ENCODE measurements at places on chromosomes 2 and 18.
A peak's percentile ranks its signal among the peaks of the same experiment; 100 is the strongest.

- DNase-seq: no peak
Observed at GRCh38 chr2:70959271-70959761, 19.1 kb upstream of the ANKRD53 start.

DNA sequence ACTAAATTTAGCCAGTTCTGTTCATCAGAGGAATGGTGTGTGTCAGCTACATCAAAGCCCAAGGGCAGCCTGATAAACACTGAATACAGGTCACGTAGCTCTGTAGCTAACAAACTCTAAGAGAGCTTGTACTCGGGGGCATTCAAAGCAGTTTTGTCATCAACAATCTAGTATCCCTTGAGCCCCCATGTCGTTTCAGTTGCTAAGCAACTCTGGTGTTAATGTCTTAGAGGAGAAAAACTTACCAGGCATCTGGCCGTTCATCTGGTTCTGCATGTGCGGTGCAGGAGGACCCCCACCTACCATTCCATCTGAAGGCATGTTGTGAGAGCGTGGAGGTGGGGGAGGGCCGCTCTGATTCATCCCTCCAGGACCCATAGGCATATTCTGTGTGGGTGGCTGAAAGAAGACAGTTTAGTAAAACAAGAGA lies 33.1 kb downstream of the SS18 start:
- no peak for DNase-seq

GRCh38 chr2:217795067-217795466 lies 207.7 kb downstream of the TNS1 start:
- no peak for DNase-seq

GRCh38 chr2:207939342-207940108 lies 85.8 kb downstream of the PLEKHM3 start:
- DNase-seq: no peak

- no peak for DNase-seq
Observed at GRCh38 chr2:26704441-26704977, 12.0 kb downstream of the KCNK3 start.

DNA sequence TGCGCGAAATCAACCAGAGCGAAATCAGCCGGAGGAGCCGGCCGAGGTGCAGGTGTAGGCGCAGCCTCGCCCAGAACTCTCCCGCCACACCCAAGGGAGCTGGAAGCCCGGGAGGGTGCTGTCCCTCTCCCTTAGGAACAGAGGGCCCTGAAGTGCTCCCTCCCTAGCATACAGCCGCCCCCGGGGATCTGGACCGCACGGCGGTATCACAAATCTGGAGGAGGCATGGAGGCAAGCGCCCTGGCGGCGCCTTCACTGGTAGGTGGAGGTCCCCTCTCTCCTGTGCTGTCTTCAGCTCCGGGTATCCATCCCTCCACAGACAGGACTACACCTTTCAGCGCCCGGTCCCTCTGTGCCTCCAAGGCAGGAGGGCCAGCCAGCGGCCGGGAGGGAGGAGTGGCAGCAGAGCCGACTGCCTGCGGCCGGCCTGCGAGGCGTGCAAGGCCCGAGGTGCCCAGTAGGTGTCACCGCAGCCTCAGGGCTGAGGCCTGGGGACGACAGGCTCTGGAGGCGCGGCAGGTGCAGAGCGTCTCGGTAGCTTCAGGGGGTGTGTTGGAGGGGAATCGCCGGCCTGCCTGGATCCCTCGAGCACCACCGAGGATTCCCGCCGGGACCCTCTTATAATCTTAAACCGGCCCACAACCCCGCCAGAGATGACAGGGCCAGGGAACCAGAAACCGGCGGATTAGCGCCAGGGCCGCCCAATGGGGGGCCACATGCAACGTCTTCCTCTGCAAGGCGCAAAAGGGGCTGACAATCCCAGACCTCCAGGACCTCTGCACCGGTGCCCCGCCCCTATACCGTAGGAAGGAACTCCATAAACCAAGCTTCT lies 2.8 kb downstream of the IHH start:
- peak; percentile 94 for DNase-seq

- DNase-seq: no peak
Observed at GRCh38 chr2:2232167-2232566, 98.9 kb downstream of the MYT1L start.

GRCh38 chr18:46821856-46822711 lies 65.2 kb upstream of the ST8SIA5 start:
- no peak for DNase-seq

DNA sequence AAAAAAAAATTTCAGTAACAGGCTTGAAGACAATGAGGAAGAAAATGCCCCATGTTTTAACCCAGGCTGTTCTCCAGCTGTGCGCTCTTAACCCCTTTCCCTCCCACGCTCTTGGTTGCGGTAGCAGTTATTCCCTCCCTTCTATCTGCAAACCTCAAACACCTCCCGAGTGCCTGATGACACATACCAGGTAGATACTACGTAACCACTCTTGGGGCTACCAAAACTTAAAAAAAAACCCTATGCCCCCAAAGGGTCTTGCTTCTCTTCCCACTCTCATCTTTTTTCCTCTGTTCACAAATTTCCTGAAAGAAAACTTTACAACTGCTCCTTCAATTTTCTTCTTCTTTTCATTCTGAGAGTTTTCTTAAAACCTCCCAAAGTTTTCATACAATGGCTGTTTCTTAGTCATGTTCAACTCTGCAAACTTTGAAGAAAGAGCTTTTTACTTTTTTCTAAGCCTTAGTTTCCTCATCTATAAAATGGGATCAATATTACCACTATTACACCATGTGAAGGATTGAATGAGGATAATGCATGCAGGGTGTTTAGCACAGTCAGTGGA lies 4.9 kb upstream of the DRC1 start:
- no peak for DNase-seq

DNA sequence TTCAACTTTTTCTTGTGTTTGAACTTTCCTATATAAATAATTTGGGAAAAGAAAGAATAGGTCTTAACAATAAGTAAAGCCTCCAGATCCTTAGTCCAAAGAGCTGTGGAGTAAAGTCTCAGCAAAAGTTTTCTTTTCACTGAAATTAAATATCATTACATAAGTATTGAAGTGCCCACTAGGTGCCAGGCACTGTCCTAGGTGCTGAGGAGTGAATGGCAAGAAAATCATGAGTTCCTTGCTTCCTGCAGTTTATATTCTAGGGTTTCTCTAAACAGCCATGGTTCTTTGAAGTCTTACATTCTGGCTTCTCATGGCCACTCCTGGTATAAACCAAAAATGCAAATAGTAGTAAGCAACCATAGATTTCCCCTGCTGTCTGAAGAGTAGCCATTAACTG lies 59.7 kb downstream of the SPP2 start:
- DNase-seq: no peak

DNA sequence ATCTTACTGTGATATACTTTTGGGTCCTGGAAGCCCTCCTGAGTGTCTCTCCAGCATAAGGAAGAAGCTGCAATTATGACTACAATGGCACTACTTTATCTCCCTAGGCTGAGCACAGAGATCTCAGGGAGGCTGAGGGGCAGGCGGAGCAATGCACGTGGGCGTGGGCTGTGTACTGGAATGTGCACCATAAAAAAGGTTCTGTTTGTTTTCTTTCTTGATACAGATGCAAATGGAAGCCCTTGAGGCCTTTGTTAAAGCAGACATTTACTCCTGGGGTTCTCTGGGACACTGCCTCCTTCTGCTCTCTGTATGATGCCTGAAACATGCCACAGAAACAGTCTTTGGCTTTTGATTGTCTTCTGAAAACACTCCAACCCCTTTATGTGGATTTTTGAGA lies 79.1 kb upstream of the DLX2 start:
- no peak for DNase-seq

DNA sequence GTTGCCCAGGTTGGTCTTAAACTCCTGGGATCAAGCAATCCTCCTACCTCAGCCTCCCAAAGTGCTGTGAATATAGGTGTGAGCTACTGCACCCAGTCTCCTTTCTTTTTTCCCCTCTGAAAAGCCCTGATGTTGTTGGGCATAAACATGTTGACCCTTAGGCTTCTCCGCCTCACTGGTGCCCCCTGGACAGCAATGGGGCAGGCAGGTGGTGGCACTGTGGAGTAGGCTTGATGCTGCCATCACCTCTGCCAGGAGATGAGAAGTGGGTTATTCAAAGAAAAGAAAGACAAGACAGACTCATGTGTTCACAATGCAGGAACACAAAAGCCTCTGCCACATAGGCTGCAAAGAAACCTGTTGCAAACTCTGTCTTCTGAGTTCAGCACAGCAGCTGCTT lies 169.9 kb downstream of the EN1 start:
- DNase-seq: no peak

DNA sequence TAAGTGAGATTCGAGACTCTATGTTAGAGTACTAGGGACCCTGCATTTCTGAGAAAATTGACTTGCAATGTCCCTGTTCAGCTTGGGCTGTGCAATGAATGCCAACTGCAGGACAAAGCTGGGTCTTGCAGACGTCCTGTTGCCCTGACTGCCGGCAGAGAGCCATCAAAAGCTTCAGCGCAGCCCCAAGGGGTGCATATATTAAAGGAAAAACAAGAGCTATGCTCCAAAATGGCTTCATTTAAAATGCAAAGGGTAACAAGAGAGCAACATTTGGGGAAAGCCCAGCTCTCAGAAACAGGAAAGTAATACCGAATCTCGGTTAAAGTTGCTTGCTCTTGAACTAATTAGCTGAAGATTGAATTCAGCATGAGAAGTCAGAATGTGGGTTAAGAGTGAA lies 110.9 kb upstream of the PNPT1 start:
- DNase-seq: no peak

DNA sequence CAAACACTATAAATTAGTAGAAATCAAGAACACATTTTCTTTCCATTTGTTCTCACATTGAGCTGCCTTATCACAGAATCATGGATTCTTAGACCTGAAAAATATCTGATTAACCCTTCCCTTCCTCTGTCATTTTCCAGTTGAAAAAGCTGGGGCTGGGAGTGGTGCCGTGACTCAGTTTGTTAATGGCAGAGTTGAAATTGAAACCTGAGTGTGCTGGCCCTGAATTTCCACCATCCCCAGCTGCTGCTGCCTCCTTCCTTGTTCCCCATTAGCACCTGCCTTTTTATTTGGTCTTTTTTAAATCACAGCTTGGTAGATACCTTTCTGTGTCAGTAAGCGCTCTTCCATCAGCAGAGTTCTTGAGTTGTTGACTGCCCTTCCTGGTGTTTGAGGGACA lies 10.6 kb downstream of the FARP2 start:
- no peak for DNase-seq

DNA sequence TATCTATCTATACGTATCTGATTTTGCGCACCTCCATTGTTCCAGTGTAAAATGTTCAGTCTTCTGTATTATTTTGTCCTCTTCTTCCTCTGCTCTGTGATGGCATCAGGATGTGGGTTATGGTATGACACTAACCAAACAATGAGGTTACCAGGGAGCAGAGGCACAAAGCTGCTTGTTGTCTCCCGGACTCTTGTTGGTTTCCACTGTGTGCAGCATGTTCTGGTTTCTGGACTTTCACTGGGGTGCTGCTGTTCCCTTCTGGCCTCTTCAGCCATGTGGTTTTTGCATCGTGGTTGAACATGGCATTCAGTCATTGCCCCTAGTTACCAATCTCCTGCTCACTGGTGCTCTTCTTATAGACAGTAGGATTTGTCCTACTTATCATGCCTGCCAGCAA lies 665.9 kb downstream of the CBLN2 start:
- DNase-seq: no peak

- no peak for DNase-seq
Observed at GRCh38 chr2:96907115-96908041, 37.5 kb upstream of the SEMA4C start.

- no peak for DNase-seq
Observed at GRCh38 chr18:63775166-63775730, at the start of gene SERPINB7. Gene SERPINB7, plus strand, starts transcription at chr18:63775418. Its CDS starts 6,955 bp downstream, at chr18:63782373.

DNA sequence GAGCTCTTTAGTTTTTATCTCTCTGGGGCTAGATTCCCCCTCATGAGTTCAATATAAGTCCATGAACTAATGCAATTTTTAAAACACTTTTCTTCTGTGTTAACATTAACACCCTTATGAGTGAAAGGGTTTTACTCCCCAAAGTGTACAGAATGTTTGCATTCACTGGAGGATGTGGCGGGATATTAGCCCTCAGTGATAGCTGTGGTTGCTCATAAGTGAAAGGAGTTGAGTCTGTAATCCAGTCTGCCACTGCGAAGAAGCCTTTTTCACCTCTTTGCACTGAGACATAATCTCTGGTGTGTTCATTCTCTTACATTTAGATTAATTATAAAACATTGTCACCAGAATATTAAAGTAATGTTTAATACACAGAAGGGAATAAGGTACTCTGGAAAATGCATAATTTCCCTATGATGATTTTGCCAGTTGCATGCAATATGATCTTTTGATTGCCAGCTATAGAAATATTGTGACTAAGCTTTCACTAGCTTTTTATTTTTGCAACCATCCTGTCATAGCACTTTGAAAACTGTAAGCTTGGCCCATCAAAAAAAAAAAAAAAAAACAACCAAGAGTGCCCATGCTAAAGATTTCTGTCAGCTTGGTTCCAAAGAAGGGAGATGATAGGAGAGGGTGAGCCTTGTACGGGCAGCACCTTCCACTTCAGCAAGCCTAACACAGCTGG lies 113.2 kb downstream of the BCL11A start:
- DNase-seq: no peak

DNA sequence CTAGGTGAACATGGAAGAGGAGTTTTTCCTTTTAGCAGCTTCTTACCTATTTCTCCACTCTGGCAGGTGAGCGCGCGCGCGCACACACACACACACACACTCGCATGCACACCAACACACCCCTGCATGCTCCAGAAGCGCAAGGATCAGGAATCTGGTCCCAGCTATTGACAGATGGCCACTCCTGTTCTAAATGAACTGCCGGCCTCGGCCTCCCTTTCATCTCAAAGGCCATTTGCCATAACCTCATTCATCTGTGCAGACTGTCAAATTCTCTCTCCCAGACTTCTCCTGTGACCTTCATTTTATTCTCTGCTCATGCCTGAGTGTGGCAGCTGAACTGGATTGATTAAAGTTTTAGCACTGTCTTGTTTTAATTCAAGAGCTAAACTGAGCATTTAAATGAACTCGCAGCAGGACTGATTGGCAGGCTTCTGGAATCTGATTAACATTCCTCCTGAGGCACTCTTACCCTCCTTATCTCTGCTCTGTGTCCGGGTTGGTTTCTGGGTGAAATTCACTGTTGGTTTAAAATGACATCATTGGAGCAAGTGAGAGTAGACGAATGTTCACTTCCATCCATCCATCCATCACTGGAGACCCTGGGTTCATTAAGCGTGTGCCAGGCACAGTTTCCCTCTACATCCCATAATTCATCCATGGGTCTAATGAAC lies 58.8 kb downstream of the FECH start:
- DNase-seq: no peak

- DNase-seq: no peak
Observed at GRCh38 chr2:20451341-20451740, 4.5 kb downstream of the RHOB start.

DNA sequence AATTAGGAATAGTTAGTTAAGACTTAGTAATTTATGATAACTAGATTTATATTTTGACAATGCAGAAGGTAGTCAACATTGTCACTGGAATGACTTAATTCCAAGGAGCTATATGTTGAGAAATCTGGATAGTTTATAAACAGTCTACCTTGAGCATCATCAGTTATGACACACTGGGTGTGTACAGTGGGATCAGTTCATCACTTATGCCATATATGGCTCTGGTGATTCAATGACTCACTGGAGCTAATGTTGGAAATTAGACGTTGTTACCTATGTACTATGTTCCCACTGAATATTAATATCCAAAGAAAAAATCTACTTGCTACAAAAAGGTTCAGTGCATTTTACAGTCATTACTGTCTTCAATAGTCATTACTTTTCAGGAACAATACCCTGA lies 34.0 kb upstream of the ITPRID2 start:
- no peak for DNase-seq
